Fibroblast of villous mesenchyme (primary cell): ENCODE measurements at places on chromosomes 2 and 18.

GRCh38 chr18:54973046-54973445 lies 13.8 kb upstream of the CCDC68 start:
- DNase-seq: peak; percentile 20

DNA sequence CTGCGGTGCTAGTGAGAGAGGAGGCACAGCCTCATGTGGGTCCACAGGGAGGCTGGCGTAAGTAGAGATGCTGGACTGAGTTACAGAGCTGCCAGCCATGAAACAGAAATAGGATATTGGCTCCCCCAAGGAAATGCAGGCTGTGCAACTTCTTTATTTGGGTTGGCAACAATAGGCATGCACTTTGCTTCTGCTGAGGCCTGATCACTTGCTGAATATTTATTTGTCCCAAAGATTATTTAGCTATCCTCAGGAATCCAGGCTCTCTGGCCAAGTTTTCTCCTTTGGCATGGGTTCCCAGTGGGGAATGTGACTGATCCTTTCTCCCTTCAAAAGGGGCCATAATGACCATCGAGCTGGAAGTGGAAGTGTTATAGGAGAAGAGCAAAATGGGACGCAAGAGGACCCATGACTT lies 60.0 kb downstream of the MAPK4 start:
- DNase-seq: no peak

- no peak for DNase-seq
Measured at GRCh38 chr18:26421503-26421902, 126.8 kb downstream of the KCTD1 start.

DNA sequence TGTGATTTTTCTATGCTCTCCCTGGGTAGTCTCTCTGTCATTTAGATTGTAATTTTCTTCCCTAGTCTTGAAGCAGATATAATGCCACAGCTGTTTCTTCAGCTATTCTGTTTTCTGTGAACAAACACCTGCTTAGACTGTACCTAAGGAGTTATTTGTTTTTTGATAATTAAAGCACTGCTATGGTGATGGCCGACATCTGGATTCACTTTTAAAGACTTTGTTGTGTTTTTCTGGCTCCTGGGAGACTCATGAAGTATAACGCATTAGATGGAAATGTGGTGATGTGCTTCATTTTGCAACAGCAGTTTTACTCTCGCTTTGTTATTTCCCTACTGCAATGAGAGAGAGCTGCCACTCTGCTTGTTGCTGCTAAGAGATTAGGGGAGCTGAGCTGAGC lies 15.7 kb upstream of the C2orf69 start:
- DNase-seq: peak; percentile 10

DNA sequence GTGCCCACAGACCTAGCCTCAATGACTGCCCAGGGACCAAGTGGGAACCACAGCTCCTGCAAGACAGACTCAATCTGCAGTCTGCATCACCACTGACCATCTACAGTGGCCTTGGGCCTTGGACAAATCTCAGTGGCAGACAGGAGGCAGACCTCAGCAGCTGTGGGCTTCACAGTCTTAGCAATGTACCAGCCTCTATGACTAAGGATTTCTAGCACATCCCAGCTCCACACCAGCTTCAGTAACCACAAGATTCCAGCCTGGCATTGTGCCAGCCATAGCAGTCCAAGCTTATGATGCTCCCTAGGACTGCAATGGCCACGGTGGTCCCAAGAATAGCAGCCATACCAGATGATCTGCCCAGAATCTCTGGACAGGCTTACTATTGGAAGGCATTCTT lies 19.6 kb upstream of the WDR75 start:
- DNase-seq: peak; percentile 80

GRCh38 chr2:168926621-168927386 lies 25.7 kb downstream of the G6PC2 start:
- no peak for DNase-seq

GRCh38 chr2:39068299-39069135 lies 52.3 kb downstream of the SOS1 start:
- DNase-seq: no peak

- no peak for DNase-seq
Measured at GRCh38 chr2:102768892-102769291, 7.1 kb downstream of the TMEM182 start.

GRCh38 chr2:120473522-120474271 lies 127.8 kb downstream of the INHBB start:
- no peak for DNase-seq

DNA sequence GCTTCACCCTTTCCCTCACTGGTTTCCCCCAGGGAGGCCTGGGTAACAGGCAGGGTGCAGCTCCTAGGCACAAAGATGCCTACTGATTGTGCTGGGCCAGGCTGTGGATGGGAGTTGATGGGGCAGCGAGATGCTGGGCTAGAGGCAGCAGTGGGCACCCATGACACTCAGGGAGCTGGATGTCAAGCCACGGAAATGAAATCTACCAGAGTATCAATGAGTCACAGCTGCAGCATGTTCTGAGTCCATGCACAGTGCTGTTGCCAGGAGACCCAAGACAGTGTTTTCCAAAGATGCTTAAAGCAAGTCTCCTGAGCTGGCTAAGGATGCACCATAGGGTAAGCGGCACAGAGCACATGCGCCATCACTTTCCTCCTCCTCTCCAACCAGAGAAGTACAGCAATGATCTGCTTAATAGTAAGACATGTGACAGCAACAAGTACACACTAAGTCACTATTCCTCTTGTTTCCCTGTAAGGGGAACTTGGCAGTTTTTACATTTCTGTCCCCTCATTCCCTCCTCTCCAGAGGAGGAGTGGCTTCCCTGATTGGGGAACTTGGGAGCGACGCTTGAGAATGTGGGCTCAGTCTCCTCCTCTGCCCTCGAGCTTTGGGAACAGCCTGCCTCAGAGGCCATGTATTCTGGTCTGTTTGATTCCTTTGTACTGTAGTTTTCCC lies 57.2 kb downstream of the CDC42EP3 start:
- peak; percentile 89 for DNase-seq

- DNase-seq: no peak
Measured at GRCh38 chr2:127360242-127360641, 27.5 kb downstream of the MAP3K2 start.

DNA sequence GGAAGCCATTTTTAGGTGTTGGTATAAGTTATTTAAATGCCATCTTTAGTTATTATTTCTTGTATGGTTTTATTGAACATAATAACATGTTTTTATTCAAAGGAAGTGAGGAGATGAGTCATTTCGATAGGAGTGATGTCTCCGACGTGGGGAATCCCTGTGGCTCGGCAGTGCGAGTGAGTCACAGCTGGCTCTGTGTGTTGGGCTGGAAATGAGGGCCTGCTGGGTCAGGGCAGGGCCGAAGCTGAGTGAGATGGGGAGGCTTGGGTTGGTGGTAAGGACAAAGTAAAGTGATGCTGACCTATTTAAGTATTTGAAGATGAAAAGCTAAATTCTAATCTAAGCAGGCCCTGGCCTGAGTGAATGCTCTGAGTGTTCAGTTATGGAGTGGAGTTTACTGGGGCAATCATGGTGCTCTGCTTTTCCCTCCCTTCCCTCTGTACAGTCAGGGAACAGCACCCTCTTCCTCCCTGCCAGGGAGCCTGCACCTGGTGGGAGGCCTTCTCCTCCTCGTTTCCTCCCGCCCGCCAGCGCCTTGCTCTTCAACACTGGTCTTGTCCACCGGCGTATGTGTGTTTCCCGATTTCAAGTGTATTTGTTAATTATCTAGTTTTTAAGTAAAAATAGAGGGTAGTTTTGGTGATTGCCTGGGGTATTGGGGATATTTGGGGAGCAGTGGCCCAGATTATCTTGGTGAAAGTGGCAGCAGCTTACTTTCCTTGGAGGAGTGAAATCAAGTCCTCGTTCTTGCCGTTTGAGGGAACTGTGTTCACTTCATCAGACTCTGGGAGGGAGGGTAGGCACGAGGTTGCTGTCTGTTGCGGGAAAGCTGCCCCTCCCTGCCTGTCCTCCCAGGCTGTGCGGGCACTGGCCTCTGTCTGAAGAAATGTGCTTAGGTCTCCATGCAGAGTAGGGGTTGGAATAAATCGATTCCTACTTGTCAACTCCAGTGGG lies 157.0 kb downstream of the LDLRAD4 start:
- DNase-seq: peak; percentile 79

DNA sequence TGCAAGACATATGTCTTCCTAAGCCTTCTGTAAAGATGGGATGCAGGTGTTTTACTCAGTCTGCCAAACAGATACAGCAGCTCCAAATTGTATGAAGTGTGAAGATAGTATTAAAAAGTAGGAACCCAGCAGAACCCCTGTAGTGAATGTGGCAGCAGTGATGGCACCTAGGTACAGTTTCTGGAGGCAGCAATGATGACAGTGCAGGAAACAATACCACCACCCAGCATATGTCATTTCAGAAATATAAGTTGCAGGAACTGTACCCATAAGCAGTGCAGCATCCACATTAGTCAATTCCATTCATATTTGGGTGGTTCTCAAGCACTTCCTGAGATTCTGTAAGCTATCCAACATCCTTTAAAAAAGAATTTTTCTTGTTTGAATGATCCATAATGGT lies 46.7 kb upstream of the ATP5MC3 start:
- no peak for DNase-seq

DNA sequence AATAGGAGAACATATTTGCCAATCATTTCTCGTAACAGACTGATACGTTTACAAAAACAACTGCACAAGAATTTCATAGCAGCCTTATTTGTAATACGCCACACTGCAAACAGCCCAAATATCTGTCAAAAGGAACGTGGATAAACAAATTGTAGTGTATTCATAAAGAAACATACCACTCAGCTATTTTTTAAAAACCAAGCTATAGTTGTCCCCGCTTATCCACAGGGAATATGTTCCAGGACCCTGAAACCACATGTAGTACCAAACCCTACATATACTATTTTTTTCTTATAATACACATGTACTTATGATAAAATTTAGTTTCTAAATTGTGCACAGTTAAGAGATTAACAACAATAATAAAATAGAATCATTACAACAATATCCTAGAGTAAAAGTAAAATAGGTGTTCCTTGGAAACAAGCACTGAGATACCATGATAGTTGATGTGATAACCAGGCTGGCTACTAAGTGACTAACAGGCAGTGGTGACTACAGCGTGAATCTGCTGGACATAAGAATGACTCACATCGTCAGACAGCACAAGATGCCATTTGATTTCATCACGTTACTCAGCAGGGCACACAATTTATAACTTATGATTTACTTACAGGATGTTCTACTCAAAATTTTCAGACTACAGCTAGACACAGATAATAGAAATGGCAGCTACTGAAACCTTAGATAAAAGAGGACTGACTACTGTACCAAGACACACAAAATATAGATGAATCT lies 367.4 kb downstream of the NCKAP5 start:
- DNase-seq: peak; percentile 86

DNA sequence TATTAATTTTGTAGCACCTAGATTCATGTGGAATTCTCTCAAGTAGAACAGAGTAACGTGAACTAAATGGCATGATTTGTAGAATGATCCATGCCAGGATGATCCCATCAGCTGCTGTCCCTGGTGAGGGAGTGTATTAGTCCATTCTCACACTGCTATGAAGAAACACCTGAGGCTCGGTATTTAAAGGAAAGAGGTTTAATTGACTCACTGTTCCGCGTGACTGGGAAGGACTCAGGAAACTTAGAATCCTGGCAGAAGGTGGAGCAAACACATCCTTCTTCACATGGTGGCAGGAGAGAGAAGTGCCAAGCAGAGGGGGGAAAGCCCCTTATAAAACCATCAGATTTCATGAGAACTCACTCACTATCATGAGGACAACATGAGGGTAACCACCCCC lies 312.6 kb downstream of the PTPRM start:
- no peak for DNase-seq

GRCh38 chr18:48620071-48620470 lies 81.2 kb downstream of the CTIF start:
- DNase-seq: no peak

DNA sequence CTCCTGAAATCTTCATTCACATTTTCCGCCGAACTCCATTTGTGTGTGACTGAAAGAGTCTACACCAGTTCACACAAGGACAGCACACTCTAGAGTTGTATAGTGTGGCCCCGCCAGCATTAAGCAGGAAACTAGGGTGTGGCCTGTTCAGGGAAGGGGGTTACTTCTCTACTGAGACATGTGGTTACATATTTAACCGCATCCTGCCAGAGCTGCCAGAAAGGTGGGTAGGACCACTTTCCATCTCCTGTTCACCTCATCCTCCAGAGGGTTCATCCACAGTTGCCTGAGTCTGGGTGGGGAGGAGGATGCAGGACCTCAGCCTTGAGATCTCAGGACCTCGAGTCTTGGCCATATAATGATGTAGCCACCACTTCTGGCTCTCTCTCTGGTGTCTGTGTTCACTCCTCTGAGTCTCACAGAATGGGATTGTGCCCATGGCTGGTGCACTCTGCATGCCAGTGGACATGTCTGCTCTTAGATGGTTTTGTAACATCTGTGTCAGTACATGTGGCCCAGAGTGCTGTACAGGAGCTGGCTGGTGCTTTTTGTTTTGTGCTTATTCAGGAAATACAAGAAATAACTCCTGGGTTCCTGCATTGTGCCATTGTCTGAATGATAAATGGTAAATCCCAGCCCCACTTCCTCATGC lies 7.7 kb upstream of the SP140L start:
- DNase-seq: no peak

- DNase-seq: no peak
Measured at GRCh38 chr18:36406805-36407204, 109.3 kb downstream of the FHOD3 start.

DNA sequence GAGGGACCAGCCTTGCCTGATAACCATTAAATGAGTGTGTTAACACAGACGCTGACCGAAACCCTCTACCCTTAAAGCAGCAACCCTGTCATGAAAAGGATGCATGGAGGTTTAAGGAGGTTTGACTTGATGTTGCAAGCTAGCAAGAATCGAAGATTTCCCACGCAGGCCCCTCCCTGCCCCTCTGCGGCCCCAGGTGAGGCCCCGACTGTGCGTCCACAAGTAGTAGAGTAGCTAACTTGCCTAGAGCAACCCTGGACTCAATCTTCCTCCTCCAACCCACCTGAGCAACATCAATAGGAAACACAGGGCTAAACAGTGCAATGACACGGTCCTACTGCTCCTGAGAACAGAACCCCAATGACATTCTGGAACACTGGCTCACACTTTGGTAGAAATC lies 150.1 kb downstream of the COL4A4 start:
- no peak for DNase-seq

DNA sequence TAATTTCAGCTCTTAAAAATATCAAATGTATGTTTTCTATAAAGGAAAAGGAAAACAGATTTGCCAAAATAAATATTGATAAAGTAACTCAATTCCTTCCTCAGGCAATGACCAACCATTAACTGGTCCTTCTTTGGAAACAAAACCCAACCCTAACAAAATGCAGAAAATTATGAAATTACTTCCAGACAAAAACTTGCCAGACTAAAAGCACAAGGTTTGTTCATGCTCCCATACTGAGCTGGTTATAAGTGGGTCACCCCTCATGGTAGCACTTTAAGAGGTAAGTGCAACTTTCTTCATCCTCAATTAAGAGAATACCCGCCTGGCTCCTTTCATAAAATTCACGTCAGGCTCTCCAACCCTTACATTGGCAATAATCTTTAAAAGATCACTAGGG lies 31.1 kb upstream of the TTC32 start:
- no peak for DNase-seq
